ENCODE measurements at places on chromosomes 2 and 18.

GRCh38 chr2:33272001-33272400, 204.4 kb upstream of the RASGRP3 start:
- no peak for DNase-seq

DNA sequence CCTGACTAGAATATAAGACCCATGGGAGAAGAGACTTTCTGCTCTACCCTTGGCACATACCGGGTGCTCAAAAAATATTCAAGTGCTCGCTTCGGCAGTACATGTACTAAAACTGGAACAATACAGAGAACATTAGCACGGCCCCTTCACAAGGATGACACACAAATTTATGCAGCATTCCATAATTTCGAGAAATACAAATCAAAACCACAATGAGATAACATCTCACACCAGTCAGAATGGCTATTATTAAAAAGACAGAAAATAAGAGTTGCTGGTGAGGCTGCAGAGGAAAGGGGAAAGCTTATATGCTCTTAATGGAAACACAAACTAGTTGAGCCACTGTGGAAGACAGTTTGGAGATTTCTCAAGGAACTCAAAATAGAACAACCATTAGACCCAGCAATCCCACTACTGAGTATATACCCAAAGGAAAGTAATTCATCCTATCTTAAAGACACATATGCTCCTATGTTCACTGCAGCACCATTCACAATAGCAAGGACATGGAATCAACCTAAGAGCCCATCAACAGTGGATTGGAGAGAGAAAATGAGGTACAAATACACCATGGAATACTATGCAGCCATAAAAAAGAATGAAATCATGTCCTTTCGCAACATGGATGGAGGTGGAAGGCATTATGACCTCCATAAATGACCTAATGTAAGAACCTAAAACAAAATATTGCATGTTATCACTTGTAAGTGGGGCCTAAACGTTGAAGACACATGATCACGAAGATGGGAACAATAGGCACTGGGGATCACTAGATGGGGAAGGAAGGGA, 71.6 kb upstream of the CYP1B1 start:
- no peak for DNase-seq

GRCh38 chr2:12507295-12507694, 209.4 kb upstream of the TRIB2 start:
- DNase-seq: peak; percentile 83

DNA sequence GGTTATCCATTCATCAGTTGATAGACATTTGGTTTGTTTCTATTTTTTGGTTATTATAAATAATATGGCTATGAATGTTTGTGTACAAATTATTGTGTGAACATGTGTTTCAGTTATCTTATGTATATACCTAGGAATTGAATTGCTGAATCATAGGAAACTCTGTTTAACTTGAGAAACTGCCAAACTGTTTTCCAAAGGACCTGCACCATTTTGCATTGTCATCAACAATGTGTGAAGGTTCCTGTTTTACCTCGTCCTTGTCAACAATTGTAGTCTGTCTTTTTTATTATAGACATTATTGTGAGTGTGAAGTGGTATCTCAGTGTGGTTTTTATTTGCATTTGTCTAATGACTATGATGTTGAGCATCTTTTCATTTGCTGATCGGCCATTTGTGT, 17.1 kb downstream of the PDK1 start:
- DNase-seq: no peak

DNA sequence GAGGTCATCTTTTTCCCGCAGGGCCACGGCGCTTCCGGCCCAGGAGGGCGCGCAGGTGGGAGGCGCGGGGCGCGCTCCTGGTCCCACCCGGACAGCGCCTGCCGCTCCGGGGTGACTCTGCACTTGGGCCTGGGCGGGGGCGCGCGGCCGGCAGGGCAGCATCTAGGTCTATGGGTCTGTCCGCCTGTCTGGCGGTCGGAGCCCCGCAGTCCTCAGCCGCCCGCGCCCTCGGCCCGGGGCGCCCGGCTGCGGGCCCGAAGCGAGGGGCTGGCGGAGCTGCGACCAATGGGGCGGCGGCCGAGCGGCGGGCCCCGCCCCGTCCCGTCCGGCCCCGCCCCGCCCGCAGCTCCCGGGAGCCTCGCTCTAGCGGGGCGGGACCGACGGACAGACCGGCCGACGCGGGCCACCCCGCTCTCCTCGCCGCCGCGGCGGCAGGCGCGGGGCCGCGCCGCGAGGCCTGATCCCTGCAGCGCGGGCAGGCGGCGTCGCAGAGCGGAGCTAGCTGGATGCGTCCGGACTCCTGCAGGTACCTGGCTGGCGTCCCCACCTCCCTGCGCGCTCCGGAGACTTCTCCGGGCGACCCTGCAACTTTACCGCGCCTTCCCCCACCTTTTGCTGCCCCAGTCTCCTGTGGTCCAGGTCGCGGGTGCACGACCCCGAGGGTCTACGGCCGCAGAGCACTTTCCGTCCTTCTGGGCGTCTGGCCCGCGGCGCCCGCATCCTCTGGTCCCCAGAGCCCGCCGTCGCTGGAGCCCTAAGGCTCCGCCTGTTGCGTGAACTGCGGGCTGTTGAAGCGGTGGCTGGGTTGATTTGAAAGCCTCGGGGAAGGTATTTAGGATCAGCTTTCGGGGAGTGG, at the start of gene KCNS3:
Gene KCNS3 (plus strand): TSS at position 387 of the 856 bp plus-strand sequence. CDS start 52,342 bp downstream, outside the sequence.
- DNase-seq: peak; percentile 42

DNA sequence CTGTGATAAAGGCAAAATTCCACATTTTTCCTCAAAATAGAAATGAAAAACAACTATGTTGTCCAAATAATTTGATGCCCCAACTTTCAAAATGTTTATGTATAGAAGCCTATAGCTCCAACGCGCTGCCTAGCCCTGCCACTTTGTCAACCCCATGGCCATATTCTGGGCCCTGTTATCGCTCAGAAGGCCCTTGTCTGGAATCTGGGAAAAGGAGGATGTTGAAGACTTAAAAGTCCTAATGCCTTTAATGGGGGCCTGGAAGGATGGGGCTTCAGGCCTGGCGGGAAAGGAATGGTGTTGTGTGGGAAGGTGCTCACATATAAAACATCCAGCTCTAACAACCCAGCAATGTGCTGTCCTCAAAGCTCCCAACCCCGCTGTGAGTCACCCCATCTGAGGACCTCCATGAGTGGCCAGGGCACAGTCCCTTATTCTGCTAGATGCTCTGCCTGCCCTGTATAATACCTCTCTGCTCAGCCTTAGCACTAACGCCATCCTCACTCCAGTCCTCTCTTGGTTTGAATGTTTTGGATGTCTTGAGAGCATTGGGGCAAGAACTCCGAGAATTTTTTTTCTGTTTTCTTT, 86.0 kb downstream of the ACSL3 start:
- DNase-seq: no peak

GRCh38 chr18:44679914-44680272, 795 bp upstream of the SETBP1 start:
- peak; percentile 59 for DNase-seq

- no peak for DNase-seq
These were observed 141.1 kb downstream of the ANTXR1 start for GRCh38 chr2:69154106-69154505.

- no peak for DNase-seq
These were observed 23.4 kb upstream of the LYPD6 start for GRCh38 chr2:149307014-149307413.

DNA sequence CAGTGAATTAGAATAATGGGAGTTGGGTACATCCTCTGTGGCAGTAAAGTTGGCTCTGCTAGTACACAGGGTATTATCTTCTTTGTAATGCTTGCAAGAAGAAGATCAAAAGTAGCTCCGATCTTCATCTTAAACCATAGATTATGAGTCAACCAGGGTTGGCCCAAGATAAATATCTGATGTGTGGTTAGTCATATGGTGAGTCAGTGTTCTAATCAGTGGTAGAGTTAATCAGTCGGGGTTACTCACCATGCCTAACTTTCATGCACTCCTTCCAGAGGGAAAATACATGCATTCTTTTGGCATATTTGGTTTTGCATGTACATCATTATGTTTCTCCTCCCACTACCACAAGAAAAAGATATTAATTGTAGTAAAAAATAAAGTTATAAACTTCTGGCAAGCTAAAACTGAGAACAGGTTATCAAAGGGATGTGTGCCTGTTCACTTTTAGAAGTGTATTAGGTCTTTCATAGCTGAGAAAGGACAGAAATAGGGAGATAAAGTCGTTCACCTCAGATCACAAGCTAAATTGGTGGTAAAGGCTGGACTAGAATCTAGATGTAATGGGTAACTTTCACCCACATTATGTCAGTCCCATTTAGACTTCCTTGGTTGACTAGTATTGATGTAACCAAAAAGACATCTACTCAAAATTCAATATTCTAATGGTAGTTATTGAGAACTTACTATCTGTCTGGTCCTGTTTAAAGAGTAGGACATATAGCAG, 684.4 kb downstream of the IRS1 start:
- DNase-seq: no peak

GRCh38 chr2:68537011-68537410, 69.6 kb downstream of the APLF start:
- DNase-seq: no peak

DNA sequence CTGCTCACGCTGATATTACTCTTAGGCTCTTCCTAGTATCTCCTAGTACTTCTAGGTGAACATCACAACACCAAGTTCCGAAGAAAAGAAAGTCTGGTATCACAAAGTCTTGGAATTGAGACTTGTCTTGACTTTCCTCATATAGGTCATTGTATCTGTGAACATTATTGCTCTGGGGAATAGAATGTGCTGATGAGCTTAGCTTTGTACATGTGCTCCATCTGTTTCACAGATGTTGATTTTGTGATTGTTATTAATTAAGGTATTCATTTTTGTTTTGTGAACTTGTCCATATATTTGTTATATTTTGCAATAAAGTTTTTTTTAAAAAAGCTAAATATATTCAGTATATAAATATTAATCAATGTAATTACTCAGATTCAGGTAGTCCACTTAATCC, 111.7 kb downstream of the BABAM2 start:
- DNase-seq: no peak

DNA sequence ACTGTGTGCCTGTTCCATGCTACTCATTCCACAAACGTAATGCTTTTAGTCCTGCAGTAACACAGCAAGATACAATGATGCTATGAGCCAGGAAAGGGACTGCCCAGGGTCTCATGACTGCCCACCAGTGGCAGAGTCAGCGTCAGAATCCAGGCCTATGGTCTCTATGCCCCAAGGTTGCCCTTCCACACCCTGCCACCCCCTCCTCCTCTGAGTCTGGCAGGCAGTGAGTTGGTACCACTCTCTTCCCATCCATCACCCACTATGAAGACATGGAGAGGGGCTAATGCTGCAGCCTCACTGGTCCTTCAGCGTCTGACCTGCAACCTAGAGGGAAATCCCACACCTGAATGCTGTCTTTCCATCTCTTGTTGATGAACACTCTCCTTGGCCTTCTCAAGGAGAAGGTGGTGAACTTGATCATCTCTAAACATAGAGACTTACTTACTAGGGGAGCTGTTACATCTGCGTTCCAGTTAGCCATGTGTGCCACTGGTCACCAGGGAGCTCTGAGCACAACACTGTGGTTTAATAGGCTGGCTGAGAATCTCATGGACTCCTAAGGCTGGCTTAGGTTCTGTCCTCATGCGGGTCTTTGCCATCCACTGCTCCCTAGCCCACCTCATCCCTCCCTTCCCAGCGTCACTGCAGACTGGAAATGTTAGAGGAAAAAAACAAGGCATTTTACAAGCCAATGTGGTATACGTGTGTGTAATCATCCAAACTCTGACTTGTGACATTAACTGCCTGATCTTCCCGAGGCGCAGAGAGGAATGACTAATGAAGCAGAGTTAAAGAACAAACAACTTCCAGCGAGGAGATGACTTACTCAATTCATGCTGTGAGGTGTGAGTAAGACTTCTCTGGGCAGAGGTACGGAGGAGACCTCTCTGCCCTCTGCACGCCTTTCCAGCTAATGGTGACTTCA, 28.8 kb downstream of the STEAP3 start:
- peak; percentile 3 for DNase-seq

GRCh38 chr2:136134126-136134525, 16.2 kb upstream of the CXCR4 start:
- DNase-seq: no peak

DNA sequence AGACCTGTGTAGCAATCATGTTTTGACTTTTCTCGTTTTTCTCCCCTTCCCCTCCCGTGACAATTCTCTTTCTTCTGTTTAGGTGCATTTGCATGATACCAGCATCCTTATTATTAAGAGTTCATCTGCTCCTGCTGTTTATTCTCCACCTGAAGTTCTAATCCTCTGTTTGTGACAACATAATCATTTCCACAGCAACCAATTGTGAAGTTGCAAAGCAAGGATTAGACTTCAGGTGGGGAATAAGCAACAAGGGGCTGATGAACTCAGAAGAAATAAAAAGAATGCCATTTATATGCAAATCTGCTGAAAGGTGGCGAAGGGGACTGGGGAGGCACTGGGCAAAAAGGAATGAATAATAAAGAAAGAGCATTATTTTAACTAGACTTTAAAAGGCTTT, 124.8 kb upstream of the LINC00305 start:
- DNase-seq: no peak

DNA sequence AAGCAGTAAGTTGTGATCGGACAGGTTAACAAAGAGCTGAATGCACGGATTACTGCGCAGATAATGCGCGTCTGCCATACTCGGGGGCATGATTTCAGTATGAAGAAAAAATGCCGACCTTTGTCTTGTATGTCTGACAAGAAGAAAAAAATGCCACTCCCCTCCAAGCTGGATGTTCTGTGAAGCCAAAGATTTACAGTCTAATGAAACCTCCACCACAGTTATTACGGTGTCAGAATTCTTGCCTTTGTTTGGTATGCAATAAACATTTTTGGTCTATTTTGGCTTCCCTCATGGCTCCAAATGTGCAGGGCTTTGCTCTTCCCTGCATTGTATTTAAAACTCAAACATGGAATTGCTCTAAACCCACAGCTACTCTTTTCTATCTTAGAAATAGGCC, 72.2 kb upstream of the THUMPD2 start:
- no peak for DNase-seq

DNA sequence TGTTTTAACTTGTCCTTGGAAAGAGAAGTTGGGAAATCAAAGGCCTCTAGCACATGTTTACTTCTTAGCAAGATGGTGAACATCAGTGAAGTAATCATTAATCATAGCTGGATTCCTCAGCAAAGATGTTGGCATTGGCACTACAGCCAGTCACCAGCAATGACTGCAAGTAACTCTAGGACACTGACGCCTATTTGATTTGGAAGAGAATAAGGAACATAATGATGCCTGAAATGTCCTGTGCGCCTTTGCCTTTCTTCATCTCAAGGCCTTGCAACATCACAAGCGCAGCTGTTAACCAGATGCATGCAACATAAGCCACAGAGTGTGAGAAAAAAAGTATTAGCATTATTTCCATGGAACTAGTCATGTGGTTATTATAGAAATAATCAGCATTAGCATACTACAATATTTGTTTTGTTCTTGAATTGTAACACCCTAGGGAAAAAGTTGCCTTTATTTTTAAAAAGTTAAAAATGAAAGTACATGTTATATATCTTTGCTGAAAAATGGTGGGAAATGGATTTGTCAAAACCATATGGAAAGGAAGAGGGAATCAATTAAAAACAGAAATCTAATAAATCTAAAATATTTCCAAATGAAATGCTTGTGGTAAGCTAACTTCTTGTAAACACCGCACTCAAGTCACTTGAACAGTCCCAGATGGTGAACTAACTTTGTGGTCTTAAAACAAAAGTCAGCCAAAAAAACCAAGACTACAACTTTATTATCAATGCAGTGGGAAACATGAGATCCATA, 55.6 kb downstream of the THADA start:
- DNase-seq: no peak

- DNase-seq: no peak
These were observed 25.7 kb upstream of the FAM178B start for GRCh38 chr2:97011977-97012569.

- no peak for DNase-seq
These were observed 11.3 kb upstream of the OXER1 start for GRCh38 chr2:42775186-42775585.

GRCh38 chr2:43569921-43570320, 25.9 kb downstream of the THADA start:
- no peak for DNase-seq

Data from activated T-cell treated with anti-CD3 and anti-CD28 coated beads, Interleukin-2, amount 50 U/mL, for 24 hours (primary cell).